Stimulated activated CD8-positive, alpha-beta memory T cell treated with anti-CD3 and anti-CD28 coated beads, Interleukin-4, amount 100 ng/mL, for 24 hours (primary cell): ENCODE measurements at places on chromosomes 11 and 22.

DNA sequence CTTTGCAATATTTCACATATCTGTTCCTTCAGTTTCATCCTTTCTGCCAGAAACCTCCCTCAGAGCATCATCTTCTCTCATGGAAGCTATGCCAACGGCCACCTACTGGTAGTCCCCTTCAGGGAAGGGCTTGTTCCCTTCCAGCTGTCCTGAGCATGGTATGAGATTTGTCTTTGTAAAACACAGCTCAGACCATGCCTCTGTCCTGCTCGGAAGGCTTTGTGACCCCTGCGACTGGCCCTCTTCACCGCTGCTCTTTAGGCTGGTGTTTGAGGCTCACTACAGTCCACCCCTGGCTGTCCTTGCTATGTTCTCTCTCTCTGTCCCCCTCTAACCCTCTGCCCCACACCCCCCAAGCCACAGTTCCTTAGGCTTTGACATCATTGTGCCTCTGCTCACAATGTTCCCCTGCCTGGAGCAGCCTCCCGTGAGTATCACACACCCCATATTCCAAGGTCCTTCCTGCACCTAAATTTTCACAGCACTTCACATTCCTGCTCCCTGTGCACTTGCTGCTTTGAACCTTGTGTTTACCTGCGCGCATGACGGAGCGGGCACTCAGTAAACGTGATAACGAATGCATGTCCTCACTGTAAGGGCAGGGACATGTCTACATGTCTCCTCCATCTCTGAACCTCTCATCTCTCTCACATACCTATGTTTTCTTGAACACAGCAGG is 24.0 kb upstream of the ACER3 start:
- no peak for DNase-seq

GRCh38 chr22:36215981-36216380 is 14.4 kb upstream of the APOL4 start:
- no peak for DNase-seq

DNA sequence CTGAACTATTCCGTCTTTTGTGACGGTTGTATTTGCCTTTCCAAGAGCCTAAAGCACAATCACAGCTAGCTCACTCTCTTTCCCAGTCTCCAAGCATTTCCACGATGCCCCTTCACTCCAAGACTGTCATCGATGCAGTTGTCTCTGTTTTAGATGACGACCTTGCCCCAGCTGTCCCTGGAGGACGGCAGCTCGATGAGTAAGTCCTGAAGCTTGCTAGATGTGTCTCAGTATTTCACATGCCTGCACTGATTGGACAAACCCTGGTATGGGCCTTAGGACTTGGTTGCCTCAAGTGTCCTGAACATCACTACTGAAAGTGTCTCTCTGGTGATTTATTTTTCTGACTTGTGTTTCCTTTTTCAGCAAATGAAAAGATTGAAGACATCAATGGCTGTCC is 129.9 kb downstream of the NAV2 start:
- DNase-seq, result no peak

DNA sequence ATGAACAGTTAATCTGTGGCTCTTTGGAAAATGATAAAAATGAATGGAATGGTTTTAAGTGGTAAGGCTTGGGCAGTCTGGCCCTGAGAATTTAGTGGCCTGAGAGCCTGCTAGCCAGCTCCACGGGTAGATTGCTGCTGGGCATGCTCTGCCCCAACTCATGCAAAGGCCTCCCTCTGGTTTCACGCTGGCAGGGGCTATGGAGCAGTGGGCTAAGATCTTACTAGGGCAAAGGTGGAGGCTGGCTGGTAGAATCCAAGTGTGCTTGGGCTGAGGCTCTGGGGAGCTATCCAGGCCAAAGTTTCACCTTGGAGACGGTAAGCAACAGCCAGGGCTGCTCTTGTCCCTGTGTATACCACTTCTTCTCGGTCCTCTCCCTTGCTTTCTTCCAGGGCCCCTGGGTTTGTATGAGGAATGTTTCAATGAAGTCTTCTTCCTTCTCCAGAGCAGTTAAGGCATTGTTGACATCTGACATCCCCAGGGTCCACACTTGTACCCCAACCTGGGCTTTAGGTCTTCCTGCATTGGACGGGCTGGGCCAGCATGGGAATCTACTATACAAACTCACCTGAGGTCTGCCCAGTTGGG is 27.4 kb downstream of the UBE2L3 start:
- DNase-seq, result no peak

DNA sequence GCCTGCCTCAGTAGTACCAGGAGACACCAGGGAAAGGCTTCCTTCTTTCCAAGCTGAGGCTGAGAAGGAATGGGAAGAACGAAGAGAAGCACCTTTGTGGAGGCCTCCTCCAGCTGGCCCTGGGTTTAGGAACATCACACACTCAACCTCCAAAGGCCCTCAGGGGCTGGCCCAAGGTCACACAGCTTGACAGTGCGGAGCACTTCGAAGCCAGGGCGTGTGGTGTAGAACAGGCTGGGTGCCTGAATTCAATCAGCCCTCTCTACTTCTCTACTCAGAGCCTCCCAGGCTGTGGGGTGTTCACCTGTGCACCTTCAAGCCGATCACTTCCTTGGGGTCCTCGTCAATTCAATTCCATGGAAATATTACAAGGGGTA is 727 bp upstream of the CSDC2 start:
- no peak for DNase-seq

DNA sequence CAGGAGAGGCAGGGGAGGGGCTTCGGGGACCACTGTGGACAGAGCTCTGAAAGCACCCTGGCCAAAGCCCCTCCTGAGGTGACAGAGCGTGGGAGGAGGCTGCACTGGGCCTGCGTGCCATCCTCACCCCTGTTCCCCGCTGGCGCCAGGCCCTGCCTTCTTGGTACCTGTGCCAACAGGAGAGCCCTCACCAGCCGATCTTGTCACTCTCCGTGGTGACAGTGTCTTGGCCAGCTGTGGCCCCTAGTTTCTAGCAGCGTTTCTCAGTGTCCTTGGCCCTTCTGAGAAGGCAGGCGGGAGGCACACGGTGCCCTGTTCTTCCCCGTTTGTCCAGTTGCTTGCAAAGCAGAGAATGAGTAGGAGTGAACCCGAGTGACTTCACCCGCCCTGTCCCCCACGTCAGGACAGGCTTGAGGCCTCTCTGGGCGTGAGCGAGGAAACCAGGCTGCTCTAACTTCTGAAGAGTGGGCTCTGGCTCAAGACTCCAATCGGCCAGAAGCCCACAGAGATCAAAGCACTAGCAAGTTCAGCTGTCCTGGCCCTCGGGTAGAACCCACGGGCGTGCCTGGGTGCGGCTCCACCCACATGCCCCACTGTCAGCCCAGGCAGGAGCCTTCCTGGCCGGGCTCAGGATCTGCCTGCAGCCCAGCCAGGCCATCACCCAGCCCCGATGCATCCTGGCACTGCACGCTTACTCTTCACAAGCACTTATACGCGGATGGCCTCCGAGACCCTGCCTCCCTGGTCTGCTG is 60.2 kb upstream of the EMID1 start:
- DNase-seq, result no peak

GRCh38 chr22:23122992-23123803 is 18.6 kb downstream of the RSPH14 start:
- DNase-seq, result no peak

GRCh38 chr11:69686452-69686851 is 11.3 kb upstream of the LTO1 start:
- no peak for DNase-seq

DNA sequence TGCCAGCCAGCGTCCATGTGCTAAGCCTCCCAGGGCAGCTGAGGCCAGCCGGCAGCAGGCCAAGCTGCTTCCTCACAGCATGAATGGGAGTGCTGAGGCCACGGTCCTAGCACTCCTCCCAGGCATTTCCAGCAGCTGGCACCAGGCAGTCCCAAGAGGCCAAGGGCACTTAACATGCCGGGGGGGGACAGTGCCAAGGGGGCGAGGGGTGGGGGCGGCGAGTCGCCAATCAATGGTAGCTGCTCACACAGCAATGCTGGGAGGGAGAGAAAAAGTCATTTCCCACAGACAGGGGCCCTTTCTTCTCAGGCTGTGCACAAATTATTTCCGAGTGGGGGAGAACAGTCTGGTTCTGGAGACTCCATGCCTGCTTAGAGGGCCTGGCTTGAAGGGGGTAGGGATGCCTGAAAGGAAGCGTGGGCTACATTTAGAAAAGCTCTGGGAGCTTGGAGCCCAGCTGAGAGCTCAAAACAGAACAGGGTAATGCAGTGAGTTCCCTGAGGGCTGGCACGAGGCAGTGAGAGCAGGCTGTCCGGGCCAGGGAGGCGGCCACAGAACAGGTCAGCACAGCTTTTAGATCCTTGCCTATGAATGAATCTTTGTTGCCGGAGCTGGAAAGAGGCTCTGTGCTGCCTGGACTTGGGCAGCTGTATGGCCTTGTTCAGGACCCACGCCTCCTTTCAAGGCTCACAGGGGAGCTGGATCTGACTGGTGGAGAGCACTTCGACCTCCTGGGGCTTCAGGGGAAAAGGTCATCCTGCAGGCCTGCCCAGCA is 14.4 kb upstream of the TBC1D10A start:
- DNase-seq, result no peak
